H1 (cell line): ENCODE measurements at places on chromosomes 11 and 22. TPM values are rescaled to one million over a fixed set of nuclear protein-coding genes. Genes with fewer than 3 reads are reported as not detected.
A peak's percentile ranks its signal among the peaks of the same experiment; 100 is the strongest.

GRAP2 gene
- total RNA-seq = not detected in 2 replicates

WT1 gene
- 0.17 and 0.21 TPM in 2 replicates for total RNA-seq

OR51B4 gene
- total RNA-seq = not detected in 2 replicates

CDKN1C gene
- total RNA-seq = 12.8 and 16.2 TPM in 2 replicates

TMEM151A gene
- 2.4 and 3.2 TPM in 2 replicates for total RNA-seq

RNF214 gene
- total RNA-seq = 33.7 and 35.6 TPM in 2 replicates

CATSPERZ gene
- total RNA-seq = not detected in 2 replicates

OR5AK2 gene
- total RNA-seq = not detected in 2 replicates

GLYAT gene
- total RNA-seq = not detected in 2 replicates

ZNF143 gene
- 38.9 and 43.0 TPM in 2 replicates for total RNA-seq

- no peak for DNase-seq
Measured at GRCh38 chr22:26828311-26828710, 170.9 kb downstream of the MIAT start.

DNA sequence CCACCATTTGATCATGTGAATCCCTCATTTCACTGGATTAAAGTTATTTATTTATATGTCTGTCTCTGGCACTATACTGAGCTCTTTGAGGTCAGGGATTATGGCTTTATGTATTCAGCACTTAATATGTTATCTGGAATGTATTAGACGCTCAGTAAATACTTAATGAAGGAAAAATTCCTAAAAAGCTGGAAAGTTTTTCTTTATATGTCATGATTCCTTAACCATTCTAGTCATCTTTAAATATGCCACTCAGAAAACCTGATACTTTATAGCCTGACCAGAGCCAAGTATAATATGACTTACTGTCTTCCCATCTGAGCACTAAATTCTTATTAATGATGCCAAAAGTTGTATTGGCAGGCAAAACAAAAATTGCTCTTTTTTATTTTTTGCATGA is 27.1 kb downstream of the RNF169 start:
- no peak for DNase-seq

DNA sequence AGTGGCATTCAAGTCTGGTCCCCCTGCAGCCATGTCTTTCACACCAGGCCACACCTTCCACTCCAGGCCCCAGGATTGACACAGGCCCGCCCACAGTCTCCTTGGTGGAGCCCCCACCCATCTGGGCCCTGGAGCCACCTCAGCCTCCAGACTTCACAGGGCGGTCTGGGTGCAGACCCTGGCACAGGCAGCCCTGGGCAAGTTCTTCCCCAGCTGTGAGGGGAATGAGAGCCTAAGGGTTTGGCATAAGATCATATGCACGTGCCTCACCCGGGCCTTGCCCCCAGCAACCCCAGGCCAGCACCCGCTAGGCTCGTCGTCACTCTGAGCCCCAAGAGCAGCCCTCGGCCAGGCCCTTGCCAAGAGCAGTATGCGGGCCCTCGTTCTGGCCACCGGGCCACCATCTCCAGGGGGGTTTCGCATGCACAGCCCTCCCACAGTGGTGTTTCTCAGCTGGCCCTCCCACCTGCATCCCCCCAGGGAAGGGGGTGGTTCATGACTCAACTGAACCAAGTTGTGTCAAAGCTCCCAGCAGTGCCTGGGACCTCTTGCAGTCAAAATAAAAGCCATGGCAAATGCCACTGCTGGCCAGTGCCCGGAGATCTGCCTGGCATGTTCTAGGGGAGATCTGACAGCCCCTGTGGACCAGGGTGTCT is 70.4 kb upstream of the KCNQ1OT1 start:
- no peak for DNase-seq

DNA sequence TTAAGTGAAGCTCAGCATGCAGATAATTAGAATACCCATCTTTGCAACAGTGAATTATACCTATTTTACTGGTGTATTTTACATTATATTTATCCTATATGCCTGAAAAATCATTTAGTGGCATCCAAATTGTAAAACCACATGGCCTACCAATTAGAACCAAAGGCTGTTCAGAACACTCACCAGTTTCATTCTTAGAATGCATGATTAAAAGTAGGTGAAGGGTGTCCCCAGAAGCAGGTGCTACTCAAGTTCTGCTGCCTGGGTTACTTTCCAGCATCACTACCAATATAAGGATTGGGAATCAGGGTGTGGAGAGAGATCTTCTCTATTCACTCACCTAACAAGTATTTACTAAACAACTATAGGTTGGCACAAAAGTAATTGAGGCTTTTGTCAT is 103.3 kb downstream of the SGSM3 start:
- no peak for DNase-seq

DNA sequence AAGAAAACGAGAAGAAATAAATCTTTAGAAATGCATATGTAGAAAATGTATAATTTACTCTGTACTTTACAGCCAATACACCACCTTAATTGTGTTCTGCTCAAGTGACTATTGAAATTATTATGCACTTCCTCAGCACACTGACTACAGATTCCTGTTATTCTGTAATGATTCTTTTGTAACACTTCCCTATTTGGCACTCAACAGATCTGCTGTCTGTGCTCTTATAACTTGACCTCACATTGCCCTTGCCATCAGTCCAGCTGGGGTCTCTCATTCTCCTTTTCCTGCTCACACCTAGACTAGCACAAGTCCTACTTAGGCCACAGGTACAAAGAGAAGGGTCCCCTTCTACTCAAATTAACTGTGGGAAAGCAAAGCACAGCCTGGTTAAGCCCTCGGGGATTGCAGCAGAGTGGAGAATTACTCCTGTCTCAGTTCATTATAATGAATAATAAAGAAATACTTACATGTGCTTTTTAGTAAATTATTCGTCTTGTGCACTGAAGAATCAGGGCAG is 860.4 kb downstream of the OPCML start:
- no peak for DNase-seq

DNA sequence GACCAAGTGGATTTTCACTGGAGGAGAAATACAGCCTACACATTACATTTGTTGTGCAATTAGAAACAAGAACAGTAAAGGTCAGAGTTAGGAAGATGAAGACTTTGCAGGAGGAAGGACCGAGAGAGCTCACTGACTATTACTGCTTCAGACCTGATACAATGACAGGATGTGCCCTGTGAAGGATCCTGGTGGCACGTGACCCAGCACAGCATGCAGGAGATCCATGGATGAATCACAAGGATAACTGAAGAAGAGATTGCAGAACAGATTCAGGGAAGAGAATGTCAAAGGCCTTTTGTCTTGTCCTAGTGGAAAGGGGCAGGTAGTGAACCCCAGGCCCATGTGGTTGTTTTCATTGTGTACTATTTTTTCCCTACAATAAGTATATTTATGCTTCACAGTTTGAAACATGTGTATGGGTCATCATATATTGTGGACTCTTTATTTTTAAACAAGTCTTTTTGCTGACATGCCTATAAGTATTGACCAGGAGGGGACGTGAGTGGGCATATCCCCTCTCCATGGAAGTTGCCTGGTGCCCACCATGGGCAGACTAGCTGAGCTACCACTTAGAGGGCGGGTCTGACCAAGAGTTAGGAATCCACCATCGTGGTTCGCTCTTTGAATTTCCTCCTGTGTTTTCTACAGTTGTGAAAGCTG is 44.3 kb downstream of the RASSF10 start:
- DNase-seq = no peak

DNA sequence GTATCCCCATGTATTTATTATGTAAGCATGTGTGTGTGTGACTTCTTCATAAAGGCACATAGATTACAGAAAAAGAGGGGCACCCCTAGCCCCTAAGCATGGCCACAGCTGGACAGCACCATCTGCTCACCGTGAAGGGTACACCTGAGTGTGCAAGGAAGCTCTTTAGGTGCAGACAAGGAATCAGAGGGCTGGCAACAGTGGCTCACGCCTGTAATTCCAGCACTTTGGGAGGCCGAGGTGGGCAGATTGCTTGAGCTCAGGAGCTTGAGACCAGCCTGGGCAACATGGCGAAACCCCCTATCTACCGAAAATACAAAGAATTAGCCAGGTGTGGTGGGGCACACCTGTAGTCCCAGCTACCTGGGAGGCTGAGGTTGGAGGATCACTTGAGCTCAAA is 56.3 kb downstream of the DGCR2 start:
- DNase-seq = no peak

GRCh38 chr22:38180841-38181452 is 683 bp downstream of the PLA2G6 start:
- no peak for DNase-seq

GRCh38 chr11:63816166-63816565 is 2.9 kb downstream of the SPINDOC start:
- DNase-seq = no peak

GRCh38 chr11:65726660-65727059 is 6.1 kb upstream of the RNASEH2C start:
- DNase-seq = no peak

- no peak for DNase-seq
Measured at GRCh38 chr11:46114961-46115360, 6.3 kb downstream of the PHF21A start.

GRCh38 chr11:47506373-47506772 is 46.6 kb downstream of the CELF1 start:
- no peak for DNase-seq

GRCh38 chr11:120363436-120363835 is 27.2 kb downstream of the ARHGEF12 start:
- no peak for DNase-seq

- DNase-seq = no peak
Measured at GRCh38 chr11:65378208-65378927, 4.1 kb downstream of the SLC25A45 start.

DNA sequence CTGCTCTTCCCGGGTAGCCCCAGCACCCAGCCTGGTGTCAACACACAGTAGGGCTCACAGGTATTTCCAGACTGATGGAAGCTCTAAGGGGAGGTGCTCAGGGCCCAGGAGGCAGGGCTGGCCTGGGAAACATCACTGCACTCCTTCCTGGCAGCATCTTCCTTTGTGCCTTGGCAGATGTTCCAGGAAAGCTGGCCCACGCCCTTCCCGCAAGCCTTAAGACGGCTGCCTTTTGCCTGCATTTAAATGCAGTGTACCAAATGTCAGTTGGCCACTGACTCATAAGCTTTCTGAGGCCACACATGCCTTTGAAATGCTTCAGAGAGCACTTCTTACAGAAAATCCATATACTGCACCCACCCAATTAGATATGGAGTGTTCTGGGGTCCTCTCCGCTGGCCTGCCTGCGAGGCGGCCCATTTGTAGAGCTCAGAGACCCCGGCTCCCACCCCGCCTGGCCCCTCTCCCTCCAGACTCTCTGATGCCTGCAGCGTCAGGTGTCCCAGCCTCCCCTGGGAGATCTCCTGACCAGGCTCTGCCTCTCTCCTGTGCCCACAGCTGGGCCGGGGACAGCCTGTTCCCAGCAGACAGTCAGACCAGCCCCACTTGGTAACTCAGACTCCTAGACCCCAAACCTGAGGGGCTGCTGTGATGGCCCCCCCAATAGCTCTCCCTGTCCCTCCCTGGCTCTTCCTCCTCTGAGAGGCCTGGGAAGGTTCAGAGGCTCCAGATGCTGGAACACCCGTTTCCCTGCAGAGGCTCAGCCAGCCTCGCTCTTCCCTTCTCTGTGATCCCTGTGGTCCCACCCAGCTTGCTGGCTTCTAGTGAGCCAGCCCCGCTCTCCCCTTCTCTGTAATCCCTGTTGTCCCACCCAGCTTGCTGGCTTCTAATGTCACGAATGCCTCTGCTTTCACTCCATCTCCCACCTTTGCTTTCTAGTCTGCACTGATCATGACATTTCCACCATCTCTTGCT is 47.6 kb upstream of the THY1 start:
- DNase-seq = no peak

DNA sequence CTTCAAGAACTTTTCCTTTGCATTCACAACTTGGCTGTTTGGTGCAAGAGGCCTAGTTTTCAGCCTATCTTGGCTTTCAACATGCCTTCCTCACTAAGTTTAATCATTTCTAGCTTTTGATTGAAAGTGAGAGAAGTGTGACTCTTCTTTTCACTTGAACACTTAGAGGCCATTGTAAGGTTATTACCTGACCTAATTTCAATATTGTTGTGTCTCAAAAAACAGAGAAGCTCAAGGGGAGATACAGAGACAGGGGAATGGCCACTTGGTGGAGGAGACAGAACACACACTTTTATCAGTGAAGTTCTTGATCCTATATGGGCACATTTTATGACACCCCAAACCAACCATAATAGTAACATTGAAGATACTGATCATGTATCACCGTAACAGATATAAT is 532.3 kb downstream of the DLG2 start:
- DNase-seq = no peak

- DNase-seq = no peak
Measured at GRCh38 chr11:119802670-119803069, 73.7 kb upstream of the NECTIN1 start.

- DNase-seq = no peak
Measured at GRCh38 chr22:33467620-33468095, 409.5 kb upstream of the SYN3 start.

DNA sequence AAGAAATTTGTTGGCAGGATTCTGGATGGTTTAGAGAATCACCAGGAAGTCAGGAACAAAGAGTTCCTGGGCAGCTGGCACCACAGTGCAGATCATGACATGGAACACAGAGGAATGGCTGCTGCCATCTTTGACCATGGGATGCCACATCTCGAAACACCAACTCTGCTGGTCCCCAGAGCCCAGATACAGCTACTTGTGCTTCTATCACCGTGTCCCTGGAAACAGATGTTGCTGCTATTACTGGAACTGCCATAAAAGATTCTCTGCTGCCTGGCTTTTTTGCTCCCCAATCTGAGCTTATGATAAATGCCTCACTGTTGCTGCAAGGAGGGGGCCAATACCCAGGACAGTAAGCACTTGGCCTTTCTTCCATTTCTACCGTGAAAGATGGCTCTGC is 185.2 kb downstream of the CSNK2A3 start:
- no peak for DNase-seq

DNA sequence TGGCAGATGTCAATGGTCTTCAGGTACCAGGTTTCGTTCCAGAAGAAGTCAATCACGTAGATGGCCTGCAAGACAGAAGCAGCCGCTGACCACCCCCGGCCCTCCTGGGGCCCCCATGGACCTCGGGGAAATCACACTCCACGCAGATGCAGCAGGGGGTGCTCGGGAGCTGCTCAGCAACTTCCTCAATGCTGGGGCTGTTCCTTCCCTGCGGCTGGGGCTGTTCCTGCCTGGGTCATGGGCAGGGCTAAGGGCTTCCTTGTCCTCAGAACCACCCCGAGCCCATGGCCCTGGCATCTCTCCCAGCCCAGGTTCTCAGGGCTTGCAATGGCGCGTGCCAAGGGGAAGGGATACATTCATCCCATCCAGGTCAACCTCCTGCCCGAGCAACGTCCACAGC is 10.3 kb downstream of the DHCR7 start:
- DNase-seq = no peak

DNA sequence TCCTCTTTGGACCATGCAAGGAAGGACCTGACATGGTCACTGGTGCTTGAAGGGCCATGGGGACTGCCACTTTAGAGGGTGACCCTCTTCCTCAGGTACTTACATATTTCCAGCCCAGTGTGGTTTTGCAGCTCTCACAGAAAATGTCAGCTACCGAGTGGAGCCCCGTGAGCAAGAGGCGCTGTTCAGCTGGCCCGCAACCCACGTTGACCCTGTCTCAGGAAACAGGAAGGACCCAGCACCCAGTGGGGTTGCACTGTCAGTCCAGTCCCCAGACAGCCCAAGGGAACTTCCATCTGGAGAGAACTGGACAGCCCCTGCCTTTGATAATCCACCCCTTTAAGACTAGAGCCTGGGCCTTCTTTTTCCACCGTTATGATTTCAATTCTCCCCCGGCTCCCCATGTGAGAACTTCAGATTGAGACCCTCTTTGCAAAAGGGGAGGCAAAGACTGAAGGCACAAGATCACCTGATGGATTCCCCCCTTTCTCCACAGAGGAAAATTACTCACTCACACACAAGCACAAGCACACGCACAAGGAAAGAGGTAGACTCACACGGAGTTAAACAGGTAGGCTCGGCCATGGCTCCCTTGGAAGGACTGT is 3.4 kb downstream of the YPEL4 start:
- DNase-seq = peak; percentile 58

GRCh38 chr22:26345496-26345895 is 83.6 kb upstream of the ASPHD2 start:
- DNase-seq = no peak
